ENCODE measurements at places on chromosomes 16 and 17.

DNA sequence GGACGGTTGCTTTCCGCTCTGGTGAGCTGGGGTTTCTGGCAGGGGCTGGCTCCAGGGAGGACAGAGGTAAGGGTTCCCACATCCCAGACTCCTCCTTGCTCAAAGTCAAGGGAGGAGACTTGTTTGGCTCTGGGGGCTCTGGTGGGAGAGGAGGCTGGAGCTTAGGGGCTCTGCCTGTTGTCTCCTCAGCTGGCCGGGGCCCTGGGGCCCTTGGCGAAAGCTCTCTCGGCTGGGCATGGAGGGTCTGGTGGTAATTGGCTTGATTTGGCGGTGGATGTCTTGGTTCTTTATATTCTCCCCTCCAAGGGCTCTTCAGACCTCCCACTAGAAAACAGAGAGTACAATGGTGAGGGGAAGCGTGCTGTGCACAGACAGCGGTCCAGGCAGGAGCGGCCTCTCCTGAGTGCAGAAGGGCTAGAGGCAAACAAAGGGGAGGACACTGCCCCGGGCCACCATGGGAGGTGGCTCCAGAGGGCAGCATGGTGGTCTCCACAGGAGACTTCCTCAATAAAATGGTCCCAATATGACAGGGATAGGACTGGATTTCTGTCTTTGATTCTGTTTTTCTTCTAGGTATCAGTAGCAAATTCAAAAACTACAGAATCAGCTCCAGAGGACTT is 5.7 kb upstream of the SPATA32 start:
- no peak for DNase-seq

DNA sequence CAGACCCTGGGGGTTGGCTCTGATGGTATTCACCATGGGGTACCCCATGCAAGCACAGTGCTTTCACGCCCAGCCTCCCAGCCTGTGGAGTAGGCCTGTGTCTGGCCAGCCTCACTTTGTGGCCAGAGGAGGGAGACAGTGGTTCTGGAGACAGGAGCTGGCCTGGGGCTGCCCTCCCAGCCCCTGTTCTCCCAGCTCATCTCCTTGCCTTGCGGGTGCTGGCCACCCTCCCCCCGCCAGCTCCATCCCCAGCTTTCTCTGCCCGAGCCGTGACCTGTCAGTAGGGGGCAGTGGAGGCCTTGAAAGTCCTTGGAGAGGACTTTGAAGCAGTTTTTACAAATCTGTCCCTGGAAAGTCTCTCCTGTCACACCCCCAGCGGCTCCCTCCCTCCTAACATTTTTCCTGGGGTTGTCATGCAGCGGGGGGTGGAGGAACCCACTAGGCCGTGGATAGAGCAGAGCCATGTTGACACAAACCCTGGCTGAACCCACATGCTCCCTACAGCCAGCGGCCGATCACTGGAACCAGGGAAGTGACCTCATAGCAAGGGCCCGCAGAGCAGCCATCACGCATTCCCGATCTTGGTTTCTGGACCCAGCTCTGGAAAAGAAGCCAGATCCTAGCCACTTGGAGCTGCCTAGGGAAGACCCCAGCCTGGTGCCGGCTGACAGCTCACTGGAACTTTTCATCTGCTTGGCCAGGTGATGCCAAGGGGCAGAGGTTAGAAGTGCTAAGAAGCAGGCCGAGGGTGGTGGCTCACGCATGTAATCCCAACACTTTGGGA is 289.4 kb downstream of the SEC14L1 start:
- DNase-seq: peak; percentile 97

GRCh38 chr17:67139784-67140665 is 95.7 kb downstream of the CACNG1 start:
- no peak for DNase-seq

GRCh38 chr16:26295625-26296304 is 604.0 kb downstream of the HS3ST4 start:
- no peak for DNase-seq

DNA sequence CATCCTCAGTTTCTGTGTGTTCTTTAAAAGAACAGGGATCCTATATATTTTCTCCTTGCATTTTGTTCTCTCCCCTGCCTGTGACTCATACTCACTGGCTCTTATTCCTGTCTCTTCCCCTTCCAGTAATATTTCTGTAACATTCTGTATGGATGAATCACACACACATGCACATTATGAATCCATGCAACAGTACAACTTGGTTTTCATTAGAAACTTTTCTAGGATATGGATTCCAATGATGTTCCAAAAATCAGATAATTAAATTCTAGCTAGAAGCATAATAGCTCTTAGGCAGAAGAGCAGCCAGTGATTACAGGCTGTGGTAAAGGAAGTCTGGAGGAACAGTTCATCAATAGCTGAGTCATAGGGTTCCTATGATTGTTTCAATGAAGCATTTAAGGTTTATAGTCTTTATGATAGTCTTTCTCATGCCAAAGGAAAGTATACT is 119.6 kb upstream of the PMFBP1 start:
- no peak for DNase-seq

DNA sequence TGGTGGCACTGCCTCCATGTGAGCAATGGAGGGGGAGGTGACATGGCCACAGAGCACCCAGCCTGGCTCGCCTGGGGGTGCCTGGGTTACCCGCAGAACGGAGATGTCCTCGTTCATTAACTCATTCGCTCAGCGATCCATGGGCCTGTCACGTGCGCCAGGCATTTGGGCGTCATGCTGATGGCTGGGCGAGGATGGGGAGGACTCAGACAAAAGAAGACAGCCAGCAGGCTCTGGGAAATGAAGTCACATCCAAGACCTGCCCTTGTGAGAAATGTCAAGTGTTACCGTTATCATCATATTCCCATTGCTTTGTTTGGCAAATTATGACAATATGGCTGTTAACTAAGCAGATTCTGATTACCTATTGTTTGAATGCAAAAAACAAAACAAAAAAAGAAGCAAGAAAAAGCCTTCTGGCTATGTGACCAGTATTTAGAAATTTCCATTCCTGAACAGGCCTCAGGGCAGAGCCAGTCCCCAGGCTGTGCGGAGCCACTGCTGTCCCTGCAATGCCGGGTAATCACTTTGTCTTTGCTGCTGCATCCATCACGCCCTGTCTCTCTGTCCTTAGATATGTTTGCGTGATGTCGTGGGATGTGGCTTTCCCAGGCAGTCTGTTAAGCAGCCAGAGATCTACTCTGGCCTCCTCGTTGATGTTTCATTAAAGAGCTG is 57.9 kb downstream of the CMIP start:
- DNase-seq: no peak

DNA sequence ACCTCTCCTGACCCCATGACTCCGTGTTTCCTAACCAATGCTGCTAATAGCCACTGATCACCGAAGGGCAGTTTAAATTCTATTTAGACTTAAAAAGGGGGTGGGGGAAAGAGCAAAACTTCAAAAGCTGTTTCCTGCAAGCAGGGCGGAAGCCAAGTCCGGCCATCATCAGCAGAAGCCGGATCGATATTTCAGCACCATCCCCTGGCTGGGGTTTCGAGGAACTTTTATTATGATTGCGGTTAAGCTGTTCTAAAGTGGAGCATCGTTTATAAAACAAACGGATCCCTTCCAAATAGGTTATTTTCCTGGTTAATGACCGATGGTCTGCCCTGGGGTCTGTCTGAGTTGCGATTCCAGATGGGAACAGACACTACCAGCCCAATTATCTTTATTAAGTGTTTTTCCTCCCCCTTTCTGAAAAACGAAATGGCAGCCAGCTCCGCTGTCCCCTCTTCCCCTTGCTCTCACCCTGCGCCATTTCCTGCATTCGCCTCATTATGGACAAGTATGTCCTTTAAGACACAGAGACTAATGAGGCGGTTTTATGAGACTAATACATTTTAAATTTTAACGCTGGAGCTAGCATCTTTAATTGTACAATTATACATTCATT is 76.1 kb upstream of the IRX3 start:
- no peak for DNase-seq

- DNase-seq: peak; percentile 66
Observed at GRCh38 chr17:76383546-76384221, 725 bp upstream of the SPHK1 start.

- no peak for DNase-seq
Observed at GRCh38 chr17:17999364-18000029, 26.8 kb downstream of the DRC3 start.

GRCh38 chr16:54359081-54359480 is 72.5 kb upstream of the IRX3 start:
- no peak for DNase-seq

Measured in WERI-Rb-1 (cell line).